ENCODE measurements at places on chromosomes 1 and 21.

DNA sequence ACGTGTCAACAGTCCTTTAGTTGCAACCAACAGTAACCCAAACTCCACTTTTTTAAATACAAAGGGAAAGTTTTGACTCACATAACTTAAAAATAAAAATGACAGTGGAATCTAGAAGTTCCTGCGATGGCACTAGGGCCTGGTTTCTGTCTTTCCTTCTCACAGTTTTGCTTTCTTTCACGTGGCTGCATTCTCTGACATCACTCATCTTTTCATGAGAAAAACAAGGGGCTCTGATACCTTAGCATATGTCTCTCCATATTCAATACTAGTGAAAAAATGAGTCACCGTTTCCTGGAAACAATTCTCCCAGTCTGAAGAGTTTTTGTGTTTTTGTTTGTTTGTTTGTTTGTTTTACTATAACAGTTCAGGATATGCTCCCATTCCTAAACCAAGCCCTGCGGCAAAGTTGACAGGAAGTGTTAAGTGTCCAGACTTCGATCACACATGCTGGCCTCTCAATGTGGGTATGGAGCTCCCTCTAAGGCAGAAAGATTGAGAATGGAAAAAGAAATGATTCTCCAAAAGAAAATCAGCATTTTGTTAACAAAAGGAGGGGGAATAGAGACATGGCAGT lies 483.3 kb downstream of the TTLL7 start:
- no peaks in the 10 kb centered on the region for H3K27me3 ChIP-seq
- H3K36me3 ChIP-seq, result no peaks in the 10 kb centered on the region
- H3K27ac ChIP-seq, result no peak overlapping the region

GRCh38 chr1:154955039-154955717 lies 721 bp downstream of the PBXIP1 start:
- H3K4me1 ChIP-seq, result peaks cover 27% of the 10 kb centered on the region
- peaks cover 13% of the 10 kb centered on the region for H3K36me3 ChIP-seq
- H3K27me3 ChIP-seq, result no peaks in the 10 kb centered on the region
- peak overlapping the region; percentile 4 for H3K4me3 ChIP-seq

DNA sequence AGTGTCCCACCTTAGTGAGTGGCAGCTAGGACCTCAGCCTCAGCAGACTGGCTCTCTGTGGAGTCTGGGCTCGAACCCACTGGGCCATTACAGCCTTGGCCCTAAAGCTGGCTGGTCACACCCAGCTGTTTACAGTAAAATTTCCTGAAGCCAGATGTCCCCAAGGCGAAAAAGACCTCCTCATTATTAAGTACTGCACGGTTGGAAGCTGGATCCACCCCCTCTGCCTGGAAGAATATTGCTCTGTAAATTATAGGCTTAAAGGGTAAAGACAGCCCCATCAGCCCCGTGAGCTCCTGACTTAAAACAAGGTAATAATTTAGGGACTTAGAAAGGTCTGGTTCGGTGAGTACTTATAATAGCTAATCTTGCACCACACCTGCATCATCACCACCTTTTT lies 30.3 kb upstream of the TMEM51 start:
- no peak overlapping the region for H3K27ac ChIP-seq
- no peak overlapping the region for H3K4me3 ChIP-seq
- no peak for DNase-seq
- no peaks in the 10 kb centered on the region for H3K36me3 ChIP-seq
- H3K4me1 ChIP-seq, result no peaks in the 10 kb centered on the region

- H3K4me1 ChIP-seq, result peaks cover 21% of the 10 kb centered on the region
- no peaks in the 10 kb centered on the region for H3K36me3 ChIP-seq
- H3K27me3 ChIP-seq, result no peaks in the 10 kb centered on the region
Observed at GRCh38 chr1:91651661-91652071, 151.0 kb downstream of the CDC7 start.

DNA sequence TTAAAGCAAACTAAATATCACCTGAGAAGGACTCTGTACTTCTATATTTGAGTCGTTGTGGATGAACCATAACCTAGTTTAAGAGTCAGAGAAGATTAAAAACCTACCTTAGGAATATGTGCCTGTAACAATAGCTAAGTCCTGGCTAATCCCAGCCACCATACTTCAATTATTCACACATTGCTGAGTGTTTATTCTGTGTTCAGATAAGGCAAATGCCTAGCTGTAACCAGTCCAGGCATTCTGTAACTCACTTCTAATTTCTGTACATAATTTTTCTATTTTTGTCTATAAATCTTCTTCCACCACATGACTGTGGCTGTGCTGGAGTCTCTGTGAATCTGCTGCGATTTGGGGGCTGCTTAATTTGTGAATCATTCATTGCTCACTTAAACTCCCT lies 441.9 kb upstream of the ADAMTS5 start:
- no peaks in the 10 kb centered on the region for H3K4me1 ChIP-seq
- H3K27me3 ChIP-seq, result no peaks in the 10 kb centered on the region
- H3K4me3 ChIP-seq, result no peak overlapping the region
- H3K27ac ChIP-seq, result no peak overlapping the region
- DNase-seq, result no peak
- no peaks in the 10 kb centered on the region for H3K36me3 ChIP-seq

DNA sequence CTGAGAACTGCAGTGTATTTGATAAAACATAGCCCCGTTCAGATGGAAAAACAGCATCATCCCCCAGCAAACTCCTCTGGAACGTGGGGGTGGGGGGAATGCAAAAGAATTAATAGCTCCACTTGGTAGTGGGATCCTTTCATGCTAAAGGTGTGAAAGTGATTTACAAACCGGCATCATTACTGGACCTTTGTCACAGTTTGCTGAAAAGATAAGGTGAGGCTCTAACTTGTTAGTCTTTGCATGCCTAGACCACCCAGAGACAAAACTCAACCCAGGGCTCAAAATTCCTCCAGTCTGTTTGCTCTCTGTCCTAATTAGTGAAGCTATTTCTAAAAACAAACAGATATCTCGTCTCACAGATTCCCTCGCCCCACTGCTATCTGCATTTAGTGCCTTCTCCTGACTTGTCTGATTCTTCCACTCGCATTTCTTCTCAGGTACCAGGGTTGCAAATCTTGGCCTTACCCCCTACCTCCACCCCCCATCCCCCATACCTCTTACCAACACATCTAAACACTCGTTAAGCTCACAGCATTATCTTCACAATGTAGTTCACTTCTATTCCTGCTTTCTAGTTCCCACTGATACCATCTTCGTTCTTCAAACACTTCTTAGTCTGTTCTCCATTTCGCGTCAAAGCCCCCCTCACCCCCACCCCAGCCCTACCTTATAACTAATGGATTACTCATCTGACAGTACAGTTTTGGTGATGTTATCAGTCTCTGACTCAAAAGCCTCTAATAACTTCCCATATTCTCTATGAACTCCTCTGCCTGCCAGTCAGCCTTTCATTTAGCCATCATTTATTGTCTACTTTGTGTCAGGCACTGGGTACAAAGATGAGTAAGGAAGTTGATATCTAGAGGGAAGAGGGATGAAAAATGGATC lies 11.8 kb downstream of the IER5 start:
- DNase-seq, result peak; percentile 23
- H3K4me3 ChIP-seq, result no peak overlapping the region
- no peaks in the 10 kb centered on the region for H3K36me3 ChIP-seq
- peaks cover 8% of the 10 kb centered on the region for H3K4me1 ChIP-seq
- no peaks in the 10 kb centered on the region for H3K27me3 ChIP-seq

GRCh38 chr1:86854352-86854751 lies 59.6 kb downstream of the SELENOF start:
- H3K27ac ChIP-seq, result no peak overlapping the region
- no peaks in the 10 kb centered on the region for H3K27me3 ChIP-seq
- no peak overlapping the region for H3K4me3 ChIP-seq
- DNase-seq, result no peak
- no peaks in the 10 kb centered on the region for H3K4me1 ChIP-seq
- H3K36me3 ChIP-seq, result no peaks in the 10 kb centered on the region

GRCh38 chr1:233433436-233434210 lies 106.1 kb downstream of the MAP3K21 start:
- no peaks in the 10 kb centered on the region for H3K36me3 ChIP-seq
- DNase-seq, result no peak
- no peak overlapping the region for H3K27ac ChIP-seq
- no peaks in the 10 kb centered on the region for H3K4me1 ChIP-seq
- no peak overlapping the region for H3K4me3 ChIP-seq

DNA sequence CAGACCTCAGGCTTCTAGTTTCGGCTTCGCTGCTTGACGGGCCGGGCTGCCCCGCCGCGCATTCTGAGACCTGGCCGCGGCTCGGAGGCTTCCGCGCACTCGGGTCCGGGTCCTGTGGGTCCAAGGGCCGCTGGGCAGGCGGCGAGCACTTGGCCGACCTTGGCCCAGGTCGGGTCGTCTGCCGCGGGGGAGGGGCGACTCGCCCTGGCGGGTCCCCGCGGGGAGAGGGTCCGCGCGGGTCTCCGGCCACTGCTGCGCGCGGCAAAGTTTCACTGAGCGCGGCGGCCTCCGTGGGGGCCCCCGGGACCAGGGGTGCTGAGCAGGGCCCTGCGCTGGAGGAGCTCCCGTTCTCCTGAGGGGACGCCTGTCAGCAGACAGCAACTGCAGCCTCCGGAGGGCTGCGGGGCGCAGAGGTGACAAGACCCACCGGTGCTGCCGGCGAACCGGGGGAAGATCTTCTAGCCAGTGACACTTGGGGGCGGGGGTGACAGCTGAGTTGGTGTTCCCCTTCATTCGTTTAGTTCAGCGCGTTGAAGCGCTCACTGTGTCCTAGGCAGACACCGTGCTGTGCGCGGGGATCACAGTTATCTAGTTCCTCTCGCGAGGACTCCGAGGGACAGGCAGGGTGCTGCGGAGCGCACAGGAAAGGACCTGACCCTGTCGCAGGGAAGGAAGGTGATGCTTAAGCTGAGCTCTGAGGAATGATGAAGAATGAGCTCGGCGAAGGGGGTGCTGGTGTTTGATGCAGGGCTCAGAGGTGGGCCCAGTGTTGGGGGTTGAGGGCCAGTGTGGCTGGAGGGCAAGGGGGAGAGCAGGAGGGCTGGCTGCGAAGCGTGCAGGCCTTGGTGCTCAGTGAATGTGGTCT lies 725 bp downstream of the MTFR1L start:
- H3K27me3 ChIP-seq, result no peaks in the 10 kb centered on the region
- peak overlapping the region; percentile 90 for H3K27ac ChIP-seq
- H3K36me3 ChIP-seq, result peaks cover 7% of the 10 kb centered on the region
- DNase-seq, result no peak

GRCh38 chr1:39497585-39497984 lies 6.1 kb downstream of the BMP8A start:
- no peaks in the 10 kb centered on the region for H3K36me3 ChIP-seq
- no peak for DNase-seq
- peaks cover 12% of the 10 kb centered on the region for H3K4me1 ChIP-seq
- no peak overlapping the region for H3K27ac ChIP-seq

DNA sequence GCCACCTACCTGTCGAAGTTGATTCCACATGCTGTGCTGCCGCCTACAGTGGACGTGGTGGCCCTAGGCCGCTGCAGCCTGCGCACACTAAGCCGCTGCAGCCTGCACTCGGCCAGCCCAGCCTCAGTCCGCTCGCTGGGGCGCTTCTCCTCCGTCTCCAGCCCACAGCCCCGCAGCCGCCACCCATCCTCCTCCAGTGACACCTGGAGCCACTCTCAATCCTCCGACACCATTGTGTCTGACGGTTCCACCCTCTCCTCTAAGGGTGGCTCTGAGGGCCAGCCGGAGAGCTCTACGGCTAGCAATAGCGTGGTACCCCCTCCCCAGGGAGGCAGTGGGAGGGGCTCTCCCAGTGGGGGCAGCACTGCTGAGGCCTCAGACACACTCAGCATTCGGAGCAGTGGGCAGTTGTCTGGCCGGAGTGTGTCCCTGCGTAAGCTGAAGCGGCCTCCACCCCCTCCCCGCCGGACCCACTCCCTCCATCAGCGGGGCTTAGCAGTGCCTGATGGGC lies 46.9 kb downstream of the YARS1 start:
- H3K27ac ChIP-seq, result no peak overlapping the region
- H3K27me3 ChIP-seq, result no peaks in the 10 kb centered on the region
- peaks cover 40% of the 10 kb centered on the region for H3K4me1 ChIP-seq
- no peak overlapping the region for H3K4me3 ChIP-seq
- DNase-seq, result no peak

GRCh38 chr1:34984435-34984792 lies 733 bp downstream of the TMEM35B start:
- H3K27ac ChIP-seq, result peak overlapping the region; percentile 26
- H3K4me3 ChIP-seq, result peak overlapping the region; percentile 88
- peak; percentile 62 for DNase-seq
- no peaks in the 10 kb centered on the region for H3K36me3 ChIP-seq
- peaks cover 5% of the 10 kb centered on the region for H3K4me1 ChIP-seq

DNA sequence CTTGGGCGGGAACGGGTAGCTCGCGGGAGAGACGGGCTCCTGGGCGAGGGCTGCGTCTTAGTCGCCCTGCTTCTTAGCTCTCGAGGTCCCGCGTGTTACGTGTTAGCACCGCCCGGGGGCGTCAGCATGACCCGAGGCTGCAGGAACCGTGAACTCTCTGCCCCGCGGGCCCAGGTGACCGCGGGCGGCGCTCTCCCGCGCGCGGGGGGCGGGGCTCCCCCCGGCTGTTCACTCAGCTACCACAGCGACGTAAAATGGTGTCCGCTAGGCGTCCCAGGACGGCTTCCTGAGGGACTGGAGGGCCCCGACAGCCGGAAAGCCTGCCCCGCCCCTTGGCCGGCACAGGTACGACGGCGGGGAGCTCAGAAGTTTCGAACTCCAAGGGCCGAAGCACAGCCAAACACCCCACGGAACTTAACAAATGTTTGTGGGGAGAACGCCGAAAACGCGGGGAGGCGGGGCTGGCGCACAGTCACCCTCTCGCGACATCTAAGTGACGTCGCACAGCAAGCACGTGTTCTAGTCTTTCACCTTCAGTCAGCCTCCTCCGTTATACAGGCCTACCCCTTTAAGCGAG lies 780 bp upstream of the RBM15 start:
- peak overlapping the region; percentile 65 for H3K4me3 ChIP-seq
- peaks cover 14% of the 10 kb centered on the region for H3K4me1 ChIP-seq
- no peaks in the 10 kb centered on the region for H3K27me3 ChIP-seq
- DNase-seq, result no peak

- peak; percentile 46 for DNase-seq
- no peak overlapping the region for H3K4me3 ChIP-seq
- no peaks in the 10 kb centered on the region for H3K27me3 ChIP-seq
- H3K36me3 ChIP-seq, result no peaks in the 10 kb centered on the region
- H3K4me1 ChIP-seq, result no peaks in the 10 kb centered on the region
Observed at GRCh38 chr1:230730977-230731376, 16.2 kb upstream of the CAPN9 start.
